ENCODE measurements at places on chromosomes 1 and 21.

- no peak for DNase-seq
These were observed 17.3 kb upstream of the TRIM67 start for GRCh38 chr1:231144416-231145193.

DNA sequence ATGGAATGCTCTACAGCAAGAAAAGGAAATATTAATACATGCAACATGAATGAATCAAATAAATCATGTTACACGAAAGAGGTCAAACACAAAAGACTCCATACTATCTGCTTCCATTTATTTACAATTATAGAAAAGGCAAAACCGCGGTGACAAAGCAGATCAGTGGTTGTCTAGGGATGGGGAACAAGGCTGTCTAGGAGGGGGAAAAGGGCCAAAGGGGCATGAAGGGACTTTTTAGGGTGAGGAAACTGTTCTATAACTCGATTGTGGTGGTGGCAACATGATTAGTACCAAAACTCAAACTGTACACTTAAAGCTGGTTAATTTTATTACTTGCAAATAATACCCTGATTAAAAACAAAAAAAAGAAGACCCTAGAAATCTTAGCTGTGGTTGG lies 20.6 kb downstream of the CAPZB start:
- DNase-seq, result no peak

- DNase-seq, result no peak
These were observed 26.2 kb downstream of the KIF1B start for GRCh38 chr1:10236405-10237156.

DNA sequence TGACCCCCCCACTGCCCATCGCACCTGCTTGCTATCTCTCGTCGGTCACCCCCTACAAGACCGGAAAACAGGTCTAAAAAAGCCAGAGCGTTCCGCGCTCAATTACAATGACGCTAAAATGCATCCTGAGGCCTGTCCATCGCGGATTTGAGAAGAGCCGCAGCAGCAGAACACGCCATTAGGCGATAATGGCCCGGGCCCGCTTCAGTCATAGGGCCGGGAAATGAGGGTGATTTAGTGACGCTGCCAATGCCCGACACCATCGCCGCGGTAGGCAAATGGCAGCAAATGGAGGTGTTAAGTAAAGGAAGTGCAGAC lies 64.1 kb upstream of the SSX2IP start:
- DNase-seq, result no peak

GRCh38 chr1:24998563-24999245 lies 68.6 kb upstream of the RUNX3 start:
- no peak for DNase-seq

DNA sequence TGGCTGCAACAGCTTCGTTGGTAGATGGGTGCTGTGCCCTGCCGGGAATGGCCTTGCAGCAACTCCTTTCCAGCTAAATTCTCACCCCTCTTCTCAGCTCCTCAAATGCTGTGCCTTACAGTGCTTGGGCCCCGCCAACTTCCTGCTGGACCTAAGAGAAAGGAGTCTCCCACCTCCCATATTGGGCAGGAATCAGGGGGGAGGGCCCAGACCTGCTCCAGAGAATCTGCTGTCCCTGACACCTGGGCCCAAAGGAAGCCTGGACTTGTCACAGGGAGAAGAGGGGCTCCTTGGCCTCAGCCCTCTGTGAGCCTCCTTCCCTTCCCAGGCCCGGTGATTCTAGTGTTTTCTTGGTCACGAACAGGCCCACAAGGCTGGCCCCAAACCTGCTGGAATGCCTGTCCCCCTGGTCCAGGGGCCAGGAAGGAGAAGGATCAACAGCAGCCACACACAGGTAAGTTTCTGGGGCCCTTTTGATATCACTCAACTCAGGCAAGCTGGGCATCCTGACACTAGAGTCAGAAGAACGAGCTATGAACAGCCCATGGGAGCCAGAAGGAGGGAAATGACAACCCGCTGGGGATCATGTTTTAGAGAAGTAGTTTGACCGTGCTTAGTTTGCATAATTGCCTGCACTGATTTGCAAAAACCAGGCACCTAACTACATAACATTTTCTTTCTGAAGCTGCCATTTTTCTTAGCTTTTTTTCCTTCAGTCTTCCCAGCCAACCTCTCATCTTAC lies 86.2 kb downstream of the CD247 start:
- DNase-seq, result no peak

GRCh38 chr1:10957133-10957532 lies 55.3 kb upstream of the TARDBP start:
- no peak for DNase-seq

GRCh38 chr1:10520952-10521351 lies 46.2 kb downstream of the PEX14 start:
- no peak for DNase-seq

DNA sequence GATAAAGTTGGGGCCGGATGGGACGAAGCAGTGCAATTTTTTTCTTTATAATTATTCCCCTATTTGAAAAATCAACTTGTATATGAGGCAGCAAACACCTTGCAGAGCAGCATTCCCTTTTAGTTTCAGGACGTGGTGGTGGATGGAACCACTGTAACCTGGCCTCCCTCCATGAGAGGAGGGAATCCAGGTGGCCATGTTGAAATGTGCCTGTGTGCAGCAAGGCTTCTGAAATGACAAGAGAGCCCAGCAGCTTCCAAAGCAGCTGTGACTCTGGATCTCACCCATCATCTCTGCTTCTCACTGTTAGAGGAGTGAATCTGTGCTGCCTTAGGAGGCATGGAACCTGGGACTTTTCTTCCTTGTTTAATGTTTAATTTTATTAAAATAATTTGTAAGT lies 42.3 kb downstream of the NFIA start:
- no peak for DNase-seq

DNA sequence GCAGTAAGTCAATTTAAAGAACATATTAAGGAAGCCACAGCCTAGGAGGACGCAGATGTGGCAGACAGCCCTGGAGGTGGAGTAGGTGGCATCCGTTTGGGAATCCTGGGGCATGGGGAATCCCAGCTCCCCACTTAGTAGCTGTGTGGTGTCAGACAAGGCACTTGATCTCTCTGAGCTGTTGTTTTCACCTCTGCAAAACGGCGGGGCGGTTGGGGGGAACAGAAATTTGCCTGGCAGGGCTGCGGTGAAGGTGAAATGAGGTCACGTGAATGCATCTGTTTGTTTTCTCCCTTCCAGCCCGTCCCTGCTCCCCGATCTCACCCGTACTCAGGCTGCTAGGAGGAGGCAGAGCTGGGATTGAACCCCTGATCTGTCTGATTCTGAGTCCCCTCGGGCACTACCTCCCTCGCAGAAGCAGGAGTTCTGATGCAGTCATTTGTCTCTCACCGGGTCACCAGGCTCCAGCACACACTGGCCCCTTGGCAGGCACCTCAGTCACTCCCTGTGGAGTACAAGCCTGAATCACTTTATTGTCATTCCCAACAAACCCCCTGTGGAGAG lies 2.2 kb upstream of the LAPTM5 start:
- DNase-seq, result no peak

GRCh38 chr1:206803221-206803730 lies 31.0 kb upstream of the IL10 start:
- DNase-seq, result no peak
